Inflammatory macrophage treated with lipopolysaccharide for 1 hour (primary cell): ENCODE measurements at places on chromosomes 11 and 22.
A peak's percentile ranks its signal among the peaks of the same experiment; 100 is the strongest.

- peak; percentile 33 for DNase-seq
Measured at GRCh38 chr22:30541961-30542810, 4.4 kb downstream of the SEC14L6 start.

DNA sequence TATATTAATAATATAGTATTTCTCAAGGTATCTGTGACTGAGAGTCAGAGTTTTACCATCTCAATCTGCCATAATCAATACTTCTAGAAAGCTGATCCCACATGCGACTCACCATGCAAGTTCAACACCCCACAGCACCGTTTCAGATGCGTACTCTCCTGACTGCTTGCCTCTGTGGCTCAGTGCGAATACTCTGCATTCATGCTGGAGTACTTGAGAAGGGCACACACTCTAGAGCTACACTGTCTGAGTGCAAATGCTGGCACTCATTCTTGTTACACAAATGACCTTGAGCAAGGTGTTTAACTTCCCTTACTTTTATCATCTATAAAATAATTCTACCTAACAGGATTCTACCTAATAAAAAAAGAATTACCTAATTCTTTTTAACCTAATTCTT is 12.5 kb downstream of the SNU13 start:
- no peak for DNase-seq

DNA sequence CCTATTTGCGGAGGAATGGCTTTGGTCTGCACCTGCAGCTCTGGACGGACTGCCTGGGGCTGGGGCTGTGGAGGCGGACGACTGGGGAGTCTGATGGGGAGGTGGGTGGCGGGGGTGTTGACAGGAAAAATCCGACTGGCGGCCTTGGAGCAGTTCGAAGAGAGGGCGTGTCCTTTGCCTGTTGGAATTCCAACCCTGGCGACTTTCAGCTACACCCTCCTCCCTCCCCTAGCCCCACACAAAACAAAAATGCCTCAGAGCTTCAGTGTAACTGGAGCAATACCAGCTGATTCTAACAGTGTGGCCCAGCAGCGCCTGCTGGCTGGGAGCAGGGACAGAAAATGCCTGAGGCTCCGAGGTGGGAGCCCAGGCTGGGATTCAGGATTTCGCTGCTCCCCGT is 85.4 kb downstream of the ATXN10 start:
- DNase-seq, result no peak

DNA sequence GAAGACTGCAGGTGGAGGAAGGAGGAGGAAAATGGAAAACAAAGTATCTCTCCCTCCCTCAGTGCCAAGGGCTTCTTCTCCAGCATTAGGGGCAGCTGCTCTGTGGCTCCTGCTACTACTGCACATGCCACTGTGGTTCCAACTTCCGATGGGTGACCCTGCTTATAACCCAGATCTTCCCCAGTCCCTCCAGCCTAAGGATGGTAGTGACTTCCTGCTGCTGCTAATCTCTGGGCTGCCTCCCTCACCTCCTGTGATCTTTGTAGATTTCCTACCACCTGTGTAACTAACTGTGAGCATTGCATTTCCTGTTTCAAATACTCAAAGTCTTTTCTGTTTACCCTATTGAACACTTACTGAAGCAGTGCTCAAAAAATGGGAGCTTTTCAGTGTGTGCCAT is 28.7 kb upstream of the TRPC6 start:
- no peak for DNase-seq

DNA sequence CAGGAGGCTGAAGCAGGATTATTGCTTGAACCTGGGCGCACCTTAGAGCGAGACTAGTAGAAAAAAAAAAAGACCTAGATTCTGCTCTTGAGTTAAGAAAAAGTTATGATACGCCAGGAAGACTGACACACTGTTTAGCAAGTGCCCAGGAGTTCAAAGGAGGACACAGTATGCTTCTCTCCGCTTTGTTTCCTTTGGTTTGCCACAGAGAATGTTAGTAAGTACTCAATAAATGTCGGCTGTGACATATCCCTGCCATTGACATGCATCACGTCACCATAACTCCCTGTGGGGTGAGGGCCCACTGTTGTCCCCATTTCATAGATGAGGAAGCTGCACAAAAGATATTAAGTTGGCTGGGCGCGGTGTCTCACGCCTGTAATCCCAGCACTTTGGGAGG is 7.1 kb downstream of the SPTBN2 start:
- DNase-seq, result no peak

GRCh38 chr11:72234514-72234830 is 9.5 kb downstream of the PHOX2A start:
- no peak for DNase-seq
